Fibroblast of upper back skin (primary cell): ENCODE measurements at places on chromosomes 11 and 22.

DNA sequence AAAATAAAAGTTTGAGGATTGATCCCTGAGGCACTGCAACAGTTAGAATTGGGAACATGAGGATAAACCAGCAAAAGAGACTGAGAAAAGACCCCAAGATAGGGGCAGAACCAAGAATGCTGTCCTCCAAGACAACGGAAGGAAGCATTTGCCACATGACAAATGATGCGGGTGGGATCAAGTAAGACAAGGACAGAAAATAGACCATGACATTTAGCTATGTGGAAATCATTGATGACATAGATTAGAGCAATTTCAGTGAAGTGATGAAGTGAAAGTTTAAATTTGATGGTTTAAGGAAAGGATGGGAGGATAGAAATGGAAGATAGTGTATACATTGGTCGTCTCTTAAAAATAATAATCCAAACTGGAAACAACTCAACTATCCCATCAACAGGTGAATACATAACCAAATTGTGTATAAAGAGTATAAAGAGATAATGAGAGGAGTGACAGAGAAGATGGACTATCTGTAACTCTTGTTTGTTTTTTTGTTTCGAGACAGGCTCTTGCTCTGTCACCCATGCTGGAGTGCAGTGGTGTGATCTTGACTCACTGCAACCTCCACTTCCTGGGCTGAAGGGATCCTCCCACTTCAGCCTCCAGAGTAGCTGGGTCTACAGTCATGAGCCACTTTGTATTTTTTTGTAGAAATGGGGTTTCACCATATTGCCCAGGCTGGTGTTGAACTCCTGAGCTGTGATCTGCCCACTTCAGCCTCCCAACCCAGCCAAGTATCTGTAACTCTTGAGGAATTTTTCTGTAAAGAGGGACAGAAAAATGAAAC lies 48.7 kb upstream of the FDX1 start:
- no peak for DNase-seq

DNA sequence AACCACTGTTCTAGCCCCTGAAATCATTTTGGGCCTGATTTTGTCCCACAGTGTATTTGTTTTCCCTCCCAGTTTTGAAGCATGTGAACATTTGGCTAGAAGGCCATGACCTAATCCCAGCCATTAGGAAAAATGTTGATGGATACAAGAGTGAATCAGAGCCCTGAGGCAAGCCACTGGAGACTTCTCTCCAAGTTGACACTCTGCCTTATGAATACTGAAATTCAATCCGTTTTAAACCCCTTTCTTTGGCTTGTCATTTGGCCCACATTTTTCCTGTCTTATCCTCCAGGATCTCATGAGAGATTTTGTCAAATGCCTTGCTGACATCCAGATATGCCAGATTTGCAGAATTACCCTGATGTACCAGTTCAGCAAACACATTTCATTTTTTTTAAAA lies 158.8 kb downstream of the FAT3 start:
- DNase-seq = peak; percentile 66

- no peak for DNase-seq
These were observed 270.1 kb downstream of the BUD13 start for GRCh38 chr11:116502641-116503061.

- no peak for DNase-seq
These were observed 30.1 kb downstream of the SYT7 start for GRCh38 chr11:61550665-61551227.

- no peak for DNase-seq
These were observed 12.5 kb downstream of the MUC6 start for GRCh38 chr11:1023811-1024596.

GRCh38 chr11:75246006-75246670 lies 5.6 kb downstream of the TPBGL start:
- no peak for DNase-seq

DNA sequence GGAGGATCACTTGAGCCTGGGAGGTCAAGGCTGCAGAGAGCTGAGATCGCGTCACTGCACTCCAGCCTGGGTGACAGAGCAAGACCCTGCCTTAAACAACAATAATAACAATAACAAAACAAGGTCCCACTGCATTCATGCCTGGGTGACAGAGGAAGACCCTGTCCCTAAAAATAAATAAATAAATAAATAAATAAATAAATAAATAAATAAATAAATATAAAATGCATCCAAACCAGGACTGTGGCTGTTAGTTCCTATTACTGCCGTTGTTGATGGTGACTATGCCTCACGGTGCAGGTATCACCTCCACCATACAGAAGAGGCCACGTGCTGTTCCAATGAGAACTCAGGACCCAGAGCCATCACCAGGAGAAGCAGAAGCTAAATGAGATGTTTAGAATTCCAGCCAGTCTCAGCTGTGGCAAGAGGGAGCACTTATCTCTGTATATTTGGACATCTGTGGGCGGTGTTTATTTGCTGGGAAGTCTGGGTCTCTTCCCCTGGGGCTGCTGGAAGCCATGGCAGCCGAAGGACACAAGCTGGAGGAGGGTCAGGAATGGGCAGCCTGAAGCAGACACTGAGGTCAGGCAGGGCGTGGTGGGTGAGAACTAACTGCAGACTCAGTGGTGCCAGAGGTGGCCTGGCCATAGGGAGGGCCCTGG lies 21.6 kb downstream of the C11orf86 start:
- no peak for DNase-seq
